ENCODE measurements at places on chromosomes 3 and 15.

- no peak for DNase-seq
Observed at GRCh38 chr15:59237119-59237855, 30.6 kb downstream of the LDHAL6B start.

DNA sequence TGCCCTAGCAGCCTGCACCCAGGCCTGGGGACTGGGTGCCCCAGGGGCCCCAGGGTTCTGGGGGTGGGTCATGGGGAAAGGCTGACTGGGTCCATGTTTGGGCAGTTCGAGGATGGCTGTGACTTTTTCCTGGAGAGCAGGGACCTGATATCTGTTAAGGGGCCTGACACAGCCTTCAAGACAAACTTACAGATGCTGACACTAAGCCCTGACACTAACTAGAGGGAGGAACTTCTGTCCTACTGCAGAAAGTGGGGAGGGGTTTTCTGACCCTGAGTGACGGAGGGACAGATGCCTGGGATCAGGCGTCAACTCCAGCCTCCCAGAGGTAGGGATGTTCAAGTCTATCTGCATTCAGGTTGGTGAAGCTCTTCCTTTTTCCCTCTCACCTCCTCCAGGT lies 45.0 kb upstream of the SLC6A11 start:
- DNase-seq, result no peak

DNA sequence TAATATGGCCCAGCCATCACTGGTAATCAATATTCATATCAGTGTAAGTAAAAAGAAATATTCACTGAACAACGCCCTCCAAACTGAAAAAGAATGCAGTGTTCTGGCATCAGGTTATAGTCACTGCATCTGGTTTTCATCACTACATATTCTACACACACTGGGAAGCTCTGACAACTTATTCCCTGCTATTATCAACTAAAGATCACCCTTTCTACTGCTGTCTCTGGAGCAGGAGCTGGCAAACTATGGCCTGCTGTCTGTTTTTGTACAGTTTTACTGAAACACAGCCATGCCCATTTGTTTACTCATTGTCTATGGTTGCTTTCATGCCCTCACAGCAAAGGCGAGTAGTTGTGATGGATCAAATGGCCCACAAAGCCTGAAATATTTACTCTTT lies 35.3 kb downstream of the TUBGCP4 start:
- DNase-seq, result no peak

DNA sequence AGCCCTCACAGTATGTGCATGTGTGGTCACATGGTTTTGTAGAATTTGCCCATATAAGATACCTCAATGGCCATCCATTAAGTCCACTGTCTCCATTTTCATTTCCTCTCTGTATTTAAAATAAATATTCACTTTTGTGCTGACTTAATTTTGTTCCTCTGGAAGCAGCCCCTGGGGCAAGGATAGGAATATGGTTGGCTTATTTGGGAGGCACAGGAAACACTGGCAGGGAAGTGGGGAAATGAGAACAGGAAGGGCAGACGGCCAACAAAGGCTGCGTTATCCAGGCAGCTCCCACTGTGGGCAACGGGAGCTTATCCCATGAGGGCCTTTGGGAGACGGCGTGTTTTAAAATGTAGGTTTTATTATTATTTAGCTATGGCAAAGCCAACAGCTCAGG lies 148.6 kb downstream of the SHQ1 start:
- DNase-seq, result no peak

GRCh38 chr3:157438194-157438730 lies 1.6 kb downstream of the PTX3 start:
- peak; percentile 42 for DNase-seq

- peak; percentile 39 for DNase-seq
Observed at GRCh38 chr3:33883951-33884561, 85.6 kb downstream of the PDCD6IP start.
